NCI-H1436 treated with DMSO at 0.1 percent for 48 hours (cell line): ENCODE measurements at places on chromosomes 5 and 9.

GRCh38 chr5:142426129-142427014, 101.6 kb upstream of the SPRY4 start:
- no peak for DNase-seq

DNA sequence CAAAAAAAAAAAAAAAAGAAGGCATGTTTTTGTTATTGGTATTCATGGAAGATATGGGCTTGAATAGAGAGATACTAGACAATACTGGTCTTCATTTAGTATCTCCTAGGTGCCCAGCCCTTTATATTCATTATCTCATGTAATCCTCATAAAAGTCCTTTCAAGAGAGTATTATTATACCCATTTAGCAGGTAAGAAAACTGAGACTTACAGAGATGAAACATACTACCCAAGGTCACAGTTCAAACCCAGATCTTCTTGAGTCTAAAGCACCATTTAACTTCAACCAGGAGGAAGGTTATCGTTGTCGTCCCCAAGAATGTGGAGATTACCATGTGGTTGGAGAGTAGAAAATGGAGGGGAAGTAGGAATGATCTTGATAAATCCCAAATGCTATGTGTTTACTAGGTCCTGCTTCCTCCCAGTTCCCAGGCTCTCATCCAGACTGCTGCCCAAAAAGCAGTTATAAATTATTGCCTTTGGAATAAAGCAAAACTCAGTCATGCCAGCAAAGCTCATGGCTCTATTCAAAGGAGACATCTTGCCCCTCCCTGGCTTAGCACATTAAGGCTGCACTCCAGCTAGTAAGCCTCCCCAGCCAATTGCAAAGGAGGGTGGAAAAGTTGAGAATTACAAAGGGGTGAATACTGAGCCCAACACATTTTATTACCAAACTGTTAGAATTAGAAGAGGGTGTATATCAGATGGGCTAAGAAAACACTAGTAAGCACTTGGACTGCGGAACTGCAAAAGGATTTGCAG, 163.9 kb downstream of the PIK3R1 start:
- DNase-seq = no peak

- DNase-seq = no peak
These were observed 322 bp upstream of the SH3GL2 start for GRCh38 chr9:17578577-17578910.

GRCh38 chr9:6929441-6930215, 171.9 kb downstream of the KDM4C start:
- no peak for DNase-seq

GRCh38 chr9:124480621-124480981, 26.6 kb downstream of the NR5A1 start:
- DNase-seq = no peak

DNA sequence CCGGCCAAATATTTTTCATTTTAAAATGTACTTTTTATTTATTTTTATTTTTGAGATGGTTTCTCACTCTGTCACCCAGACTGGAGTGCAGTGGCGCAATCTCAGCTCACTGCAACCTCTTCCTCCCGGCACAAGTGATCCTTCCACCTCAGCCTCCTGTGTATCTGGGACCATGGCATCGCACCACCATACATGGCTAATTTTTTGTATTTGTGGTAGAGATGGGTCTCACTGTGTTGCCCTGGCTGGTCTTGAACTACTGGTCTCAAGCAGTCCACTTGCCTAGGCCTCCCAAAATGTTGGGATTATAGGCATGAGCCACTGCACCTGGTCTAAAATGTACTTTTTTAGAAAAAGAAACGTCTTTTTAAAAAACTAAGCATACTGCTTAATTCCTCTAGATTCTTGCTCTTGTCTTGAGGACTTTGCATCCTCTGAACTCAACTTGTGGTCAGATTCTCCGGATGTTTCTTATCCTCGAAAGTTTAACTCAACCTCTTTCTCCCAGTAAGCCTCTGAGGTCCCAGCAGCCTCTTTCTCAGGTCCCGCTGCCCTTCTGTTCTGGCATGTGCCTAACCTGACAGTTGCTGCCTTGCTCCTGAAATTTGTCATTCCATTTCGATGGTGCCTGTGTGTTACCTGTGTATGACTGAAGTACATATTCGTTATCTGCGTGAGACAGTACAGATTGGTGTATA, 63.0 kb downstream of the TRIO start:
- no peak for DNase-seq

DNA sequence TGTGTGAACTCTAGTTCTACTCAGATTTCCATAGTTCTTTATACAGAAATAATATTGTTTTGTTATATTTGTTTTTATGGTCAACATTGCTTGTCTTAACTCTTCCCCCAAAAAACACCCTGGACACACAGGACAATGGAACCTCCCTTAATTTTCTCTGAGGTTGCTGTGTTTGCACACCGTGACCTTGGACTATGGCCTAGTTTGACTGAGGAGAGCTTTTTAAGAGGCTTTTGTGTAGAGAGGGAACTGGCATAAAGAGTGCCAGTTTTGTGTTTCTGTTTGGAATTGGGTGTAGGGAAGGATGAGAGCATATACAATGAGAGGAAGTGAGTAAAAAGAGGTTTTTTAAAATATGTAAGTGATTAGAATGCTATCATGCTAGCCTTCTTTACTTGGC, 101.1 kb upstream of the MEF2C start:
- DNase-seq = no peak

DNA sequence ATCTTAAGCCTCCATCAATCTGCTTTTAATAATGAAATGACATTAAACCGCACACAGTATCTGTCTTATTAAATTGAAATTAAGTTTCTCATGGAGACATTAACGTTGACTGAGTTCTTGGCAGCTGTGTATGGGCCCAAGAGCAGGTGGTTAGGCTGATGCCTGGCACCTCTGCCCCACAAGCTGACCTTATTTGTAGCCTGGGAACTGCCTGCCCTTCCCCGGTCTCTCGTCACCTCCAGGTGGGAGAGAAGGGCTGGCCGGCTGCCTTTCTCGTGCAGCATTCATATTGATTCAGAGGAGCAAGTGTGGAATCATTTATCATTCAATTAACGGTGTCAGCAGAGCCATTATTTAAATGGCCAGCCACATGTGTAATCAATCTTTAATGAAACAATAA, 53.0 kb upstream of the FCN1 start:
- DNase-seq = no peak

DNA sequence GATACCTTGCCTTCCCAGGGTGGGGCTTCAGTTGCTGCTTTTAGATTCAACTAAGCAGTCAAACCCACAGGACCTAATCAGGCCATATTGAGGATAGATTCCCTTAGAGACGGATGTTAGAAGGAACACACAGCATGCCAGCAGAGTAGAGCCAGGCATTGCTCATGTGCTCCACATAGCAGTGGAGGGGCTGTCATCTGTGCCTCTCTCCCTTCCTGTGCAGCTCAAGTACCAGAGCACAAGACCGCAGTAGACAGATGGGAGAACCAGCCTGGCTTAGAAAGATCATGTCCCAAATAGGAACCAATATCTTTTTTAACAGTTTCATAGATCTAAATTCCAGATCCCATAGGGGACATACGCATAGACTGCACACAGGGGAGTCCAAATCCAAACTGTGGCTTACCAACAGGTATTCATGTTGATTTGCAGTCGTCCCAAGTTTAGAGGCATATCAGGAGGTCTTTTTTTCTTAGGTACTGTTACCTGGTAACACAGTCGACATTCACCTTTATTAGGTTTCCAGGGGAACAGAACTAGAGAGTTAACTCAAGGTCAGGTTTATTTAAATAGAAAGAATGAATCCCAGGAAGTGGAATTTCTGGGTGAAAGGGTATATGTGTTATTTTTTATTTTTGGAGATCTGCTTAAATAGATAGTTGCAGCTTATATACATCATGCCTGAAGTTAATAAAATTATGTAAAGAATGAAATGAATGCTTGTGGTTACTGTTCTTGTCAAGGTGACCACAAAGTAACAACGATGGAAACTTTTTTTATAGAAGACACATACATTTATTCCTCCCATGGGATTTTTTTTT, 43.5 kb upstream of the PCAT7 start:
- DNase-seq = no peak

DNA sequence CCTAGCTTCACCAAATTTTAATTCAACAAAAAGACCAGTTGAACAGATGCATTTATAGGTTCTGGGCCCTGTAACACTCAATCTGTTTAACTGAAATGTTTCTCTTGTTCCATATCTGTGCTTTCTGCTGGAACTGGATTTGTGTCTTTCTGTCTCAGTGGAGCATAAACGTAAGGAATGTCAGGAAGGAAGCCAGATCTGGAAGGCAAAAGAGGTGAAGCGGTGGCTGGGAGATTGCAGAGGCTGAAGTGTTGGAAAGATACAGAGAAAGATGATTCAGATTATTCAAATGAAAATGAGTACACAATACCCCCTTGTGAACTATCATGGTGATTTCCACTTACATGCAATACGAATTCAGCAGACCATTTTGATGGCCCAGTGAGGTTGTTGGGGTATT, 406.8 kb downstream of the BRINP1 start:
- no peak for DNase-seq

- DNase-seq = no peak
These were observed 1.4 kb downstream of the RALGPS1 start for GRCh38 chr9:126915846-126916543.

GRCh38 chr5:92553326-92553725, 1027.7 kb downstream of the NR2F1-AS1 start:
- no peak for DNase-seq

DNA sequence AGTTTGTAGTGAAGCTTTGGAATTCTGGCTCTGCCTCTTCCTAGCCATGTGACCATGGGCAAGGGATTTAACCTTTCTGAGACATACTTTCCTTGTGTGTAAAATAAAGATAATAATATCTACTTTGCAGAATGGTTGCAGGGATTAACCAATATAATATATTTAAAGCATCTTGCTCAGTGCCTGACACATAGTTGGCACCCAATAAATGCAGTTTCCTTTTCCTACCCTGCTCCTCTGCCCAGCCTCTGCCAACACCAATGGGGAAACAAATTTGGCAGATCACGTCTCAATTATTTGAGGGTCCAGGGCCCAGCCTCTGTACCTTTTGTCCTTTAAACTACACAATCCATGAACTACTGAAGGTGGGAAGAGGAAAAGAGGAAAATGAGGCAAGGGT, 91.1 kb downstream of the NRG2 start:
- DNase-seq = no peak

GRCh38 chr9:104527109-104527508, at the start of gene OR13C4:
Gene OR13C4 (minus strand): TSS chr9:104527209. CDS start chr9:104527209, 0 bp downstream.
- DNase-seq = no peak

DNA sequence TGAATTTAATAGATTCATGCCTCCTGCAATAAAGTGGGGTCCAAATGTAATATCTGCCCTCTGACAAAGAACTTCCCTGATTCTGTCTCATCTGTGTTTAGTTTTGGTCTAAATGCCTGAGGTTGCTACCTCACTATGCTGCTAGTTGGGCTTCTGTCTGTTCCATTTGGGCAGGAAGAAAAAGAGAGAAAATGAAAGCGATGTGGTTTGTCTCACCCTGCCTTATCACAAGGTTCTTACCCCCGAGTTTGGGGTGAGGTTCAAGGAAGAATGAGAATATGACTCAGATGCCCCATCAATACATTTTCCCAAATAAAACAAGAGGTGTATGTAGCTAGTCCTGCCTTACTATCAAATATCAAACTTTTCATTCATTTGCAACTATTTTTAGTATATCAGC, 132.1 kb upstream of the MTAP start:
- DNase-seq = no peak
